ENCODE measurements at places on chromosomes 4 and X.
A peak's percentile ranks its signal among the peaks of the same experiment; 100 is the strongest.

- DNase-seq, result peak; percentile 16
These were observed 103.0 kb upstream of the TAPT1 start for GRCh38 chr4:16329125-16329796.

- DNase-seq, result no peak
These were observed 29.0 kb upstream of the UBE2K start for GRCh38 chr4:39668887-39669286.

DNA sequence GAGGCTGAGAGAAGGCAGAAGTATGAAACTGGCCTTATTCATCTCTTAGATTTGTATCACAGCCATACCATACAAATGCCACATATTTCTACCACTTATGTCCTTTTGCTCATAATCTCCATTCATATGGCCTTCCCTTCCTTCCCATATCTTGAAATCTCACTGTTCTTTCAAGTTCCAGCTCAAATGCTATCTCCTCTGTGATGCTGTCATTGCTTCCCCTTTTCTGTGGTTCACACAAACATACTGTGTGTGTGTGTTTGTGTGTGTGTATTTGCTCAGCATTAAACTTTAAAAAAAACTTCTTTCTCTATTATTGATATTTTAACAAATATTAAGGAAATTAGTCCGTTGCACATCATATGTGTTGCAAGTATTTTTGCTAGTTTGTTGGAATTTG is 26.7 kb downstream of the PHKA1 start:
- no peak for DNase-seq

- no peak for DNase-seq
These were observed 324.0 kb downstream of the DHRSX start for GRCh38 chrX:2176733-2177132.

DNA sequence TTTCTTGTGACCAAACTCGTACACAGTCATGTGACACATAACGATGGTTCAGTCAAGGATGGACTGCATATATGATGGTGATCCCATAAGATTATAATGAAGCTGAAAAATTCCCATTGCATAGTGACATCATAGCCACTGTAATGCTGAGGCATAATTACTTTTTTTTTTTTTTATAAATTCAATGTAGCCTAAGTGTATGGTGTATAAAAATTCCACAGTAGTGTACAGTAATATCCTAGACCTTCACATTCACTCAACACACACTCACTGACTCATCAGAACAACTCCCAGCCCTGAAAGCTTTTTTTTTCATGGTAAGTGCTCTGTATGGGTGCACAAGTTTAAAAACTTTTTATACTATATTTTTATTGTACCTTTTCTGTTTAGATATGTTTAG is 105.0 kb downstream of the AREG start:
- DNase-seq, result no peak

GRCh38 chr4:1250527-1250812 is 1.5 kb upstream of the CTBP1 start:
- DNase-seq, result no peak

GRCh38 chrX:110852180-110852579 is 56.6 kb upstream of the CHRDL1 start:
- no peak for DNase-seq

- DNase-seq, result no peak
These were observed 9.4 kb downstream of the ZMYM3 start for GRCh38 chrX:71244359-71245128.

- DNase-seq, result no peak
These were observed 3.7 kb upstream of the MAEA start for GRCh38 chr4:1285790-1286553.

- DNase-seq, result no peak
These were observed 46.9 kb downstream of the BMPR1B start for GRCh38 chr4:94804650-94805049.

- DNase-seq, result peak; percentile 35
These were observed 41.7 kb downstream of the KDM6A start for GRCh38 chrX:44914532-44915198.

DNA sequence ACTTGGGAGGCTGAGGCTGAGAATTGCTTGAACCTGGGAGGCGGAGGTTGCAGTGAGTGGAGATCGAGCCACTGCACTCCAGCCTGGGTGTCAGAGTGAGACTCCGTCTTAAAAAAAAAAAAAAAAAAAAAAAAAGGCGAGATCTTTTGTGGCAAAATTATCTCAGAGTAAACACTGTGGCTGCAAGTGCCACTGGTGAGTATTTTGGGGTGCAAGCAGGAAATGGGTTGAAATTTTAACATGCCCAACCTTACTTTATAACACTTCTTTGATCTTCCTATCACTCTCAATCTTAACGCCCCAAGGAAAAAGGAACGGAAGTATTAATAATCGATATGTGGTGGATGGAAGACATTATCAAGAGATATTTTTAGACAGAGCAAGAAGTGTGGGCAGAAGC is 32.1 kb downstream of the SLC34A2 start:
- DNase-seq, result no peak

- no peak for DNase-seq
These were observed 8.9 kb upstream of the DCK start for GRCh38 chr4:70984589-70984988.

DNA sequence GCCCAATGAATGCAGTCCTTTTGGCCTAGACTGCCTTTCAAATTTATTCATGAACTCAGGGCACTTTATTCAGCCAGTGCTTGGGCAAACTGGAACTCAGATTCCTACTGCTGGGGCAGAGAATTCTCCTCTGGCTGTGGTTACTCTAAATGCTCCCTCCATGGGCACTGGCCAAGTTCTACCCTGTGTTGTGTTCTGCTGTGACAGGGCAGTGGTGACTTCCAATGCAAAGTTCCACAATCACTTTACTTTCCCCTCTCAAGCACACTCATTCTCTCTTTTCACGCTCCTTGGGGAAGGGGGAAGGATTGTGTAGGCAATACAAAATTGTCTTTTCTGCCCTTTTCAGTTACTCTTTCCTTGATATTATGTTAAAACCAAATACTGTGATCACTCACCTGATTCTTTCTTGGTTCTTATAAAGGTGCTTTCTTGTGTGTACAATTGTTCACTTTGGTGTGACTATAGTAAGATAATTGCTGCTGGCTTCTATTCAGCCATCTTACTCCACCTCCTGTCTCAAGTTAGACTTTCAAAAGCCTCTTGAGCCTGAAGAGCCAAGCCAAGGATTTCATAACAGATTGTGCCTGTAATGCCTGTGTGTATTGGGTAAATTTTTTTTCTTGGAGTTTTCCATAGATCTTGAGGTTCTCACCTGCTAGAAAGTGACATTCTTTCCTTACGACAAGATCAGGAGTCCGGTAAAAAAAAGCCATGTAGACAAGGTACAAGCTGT is 1078.6 kb downstream of the FAM133A start:
- no peak for DNase-seq

DNA sequence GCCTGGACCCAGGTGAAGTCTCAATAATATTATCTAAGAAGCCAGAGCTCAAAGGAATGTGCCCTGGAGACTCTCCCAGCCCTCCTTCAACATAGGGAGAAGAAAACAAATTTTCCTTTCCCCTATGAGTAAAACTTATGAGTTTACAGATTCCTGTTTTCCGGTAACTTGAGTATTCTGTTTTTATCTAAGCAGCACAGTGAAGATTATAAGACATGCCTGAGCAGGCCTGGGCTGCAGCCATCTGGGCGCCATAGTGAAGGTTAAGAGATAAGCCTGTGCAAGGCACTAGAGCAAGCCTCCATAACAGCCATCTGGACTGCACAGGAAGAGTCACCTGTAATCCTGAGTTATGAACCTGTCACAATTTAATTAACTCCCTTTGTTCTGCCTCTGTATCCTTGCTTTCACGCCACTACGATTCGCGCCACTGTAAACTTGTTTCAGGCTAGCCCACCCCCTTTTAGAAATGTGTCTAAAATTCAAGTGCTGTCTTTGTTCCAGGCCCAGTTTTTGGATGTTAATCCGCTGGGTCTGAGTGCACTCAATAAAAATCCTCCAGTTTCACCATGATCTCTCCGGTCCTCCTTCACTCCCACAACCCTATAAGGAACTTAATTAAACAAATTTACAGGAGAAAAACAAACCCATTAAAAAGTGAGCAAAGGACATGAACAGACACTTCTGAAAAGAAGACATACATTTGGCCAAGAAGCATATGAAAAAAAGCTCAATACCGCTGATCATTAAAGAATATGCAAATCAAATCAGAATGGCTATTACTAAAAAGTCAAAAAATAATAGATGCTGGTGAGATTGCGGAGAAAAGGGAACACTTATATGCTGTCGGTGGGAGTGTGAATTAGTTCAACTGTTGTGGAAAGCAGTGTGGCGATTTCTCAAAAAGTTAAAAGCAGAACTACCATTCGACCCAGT is 189.5 kb downstream of the APBB2 start:
- no peak for DNase-seq

GRCh38 chrX:30156880-30157560 is 58.3 kb upstream of the MAGEB2 start:
- DNase-seq, result no peak

DNA sequence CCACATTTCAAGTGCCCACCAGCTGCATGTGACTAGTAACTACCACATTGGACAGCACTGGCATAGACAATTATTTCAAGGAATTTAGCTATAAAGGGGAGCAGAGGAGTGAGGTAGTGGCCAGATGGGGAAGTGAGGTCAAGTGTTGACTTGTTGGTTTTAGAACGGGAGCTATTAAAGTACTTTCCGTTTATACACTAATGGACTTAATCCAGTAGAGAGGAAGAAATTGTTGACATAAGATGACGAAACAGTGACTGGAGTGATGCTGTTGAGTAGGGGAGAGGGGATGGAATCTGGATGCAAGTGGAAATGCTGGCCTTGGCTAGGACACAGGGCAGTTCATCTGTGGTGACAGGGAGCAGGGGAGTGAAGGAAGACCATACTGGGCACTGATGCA is 154.4 kb downstream of the AMMECR1 start:
- DNase-seq, result no peak

DNA sequence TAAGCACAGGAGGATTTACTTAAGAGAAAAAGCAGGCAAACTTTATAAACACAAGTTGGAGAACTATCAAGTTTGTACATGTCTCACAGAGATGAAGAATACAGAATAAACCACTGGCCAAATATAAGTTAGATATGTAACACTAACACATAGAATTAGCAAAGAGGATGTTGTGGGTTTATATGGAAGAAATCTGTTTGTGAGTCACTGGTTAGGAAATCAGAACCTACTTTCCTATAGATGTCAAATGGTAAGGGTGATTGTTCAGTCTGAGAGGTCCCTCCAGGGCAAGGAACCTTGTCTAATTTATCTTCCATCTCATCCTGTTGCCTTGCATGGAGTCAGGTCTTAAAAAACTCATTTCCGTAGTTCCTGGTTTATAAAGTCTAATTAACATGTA is 14.8 kb upstream of the ART3 start:
- no peak for DNase-seq

GRCh38 chr4:123291329-123291728 is 105.3 kb upstream of the SPRY1 start:
- no peak for DNase-seq

Measured in hepatic stellate cell (primary cell).